Activated T-cell treated with anti-CD3 and anti-CD28 coated beads for 4 hours (primary cell): ENCODE measurements at places on chromosomes 5 and 9.

GRCh38 chr5:7073666-7074065 is 322.3 kb upstream of the ADCY2 start:
- DNase-seq, result no peak

GRCh38 chr5:103894882-103895281 is 332.3 kb upstream of the NUDT12 start:
- DNase-seq, result no peak

GRCh38 chr5:132205385-132206125 is 22.1 kb downstream of the P4HA2 start:
- no peak for DNase-seq

DNA sequence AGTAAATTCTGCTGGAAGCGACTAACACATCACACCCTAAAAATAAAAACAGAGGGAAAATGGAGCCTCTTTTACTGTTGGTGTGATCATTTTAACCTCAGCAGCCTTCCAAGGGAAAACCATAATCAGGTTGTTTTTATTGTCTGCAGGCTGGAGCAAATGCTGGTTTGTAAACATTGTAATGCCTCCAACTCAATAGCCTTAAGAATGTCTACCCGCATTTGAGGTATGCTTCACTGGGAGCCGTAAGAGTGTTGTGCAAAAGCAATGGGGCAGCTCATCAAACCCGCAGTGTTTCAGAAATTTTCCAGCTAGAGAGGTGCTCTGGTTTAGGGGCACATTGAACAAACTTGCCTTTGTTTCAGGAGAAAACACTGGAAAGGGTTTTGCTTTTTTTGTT is 17.0 kb downstream of the NIM1K start:
- no peak for DNase-seq

DNA sequence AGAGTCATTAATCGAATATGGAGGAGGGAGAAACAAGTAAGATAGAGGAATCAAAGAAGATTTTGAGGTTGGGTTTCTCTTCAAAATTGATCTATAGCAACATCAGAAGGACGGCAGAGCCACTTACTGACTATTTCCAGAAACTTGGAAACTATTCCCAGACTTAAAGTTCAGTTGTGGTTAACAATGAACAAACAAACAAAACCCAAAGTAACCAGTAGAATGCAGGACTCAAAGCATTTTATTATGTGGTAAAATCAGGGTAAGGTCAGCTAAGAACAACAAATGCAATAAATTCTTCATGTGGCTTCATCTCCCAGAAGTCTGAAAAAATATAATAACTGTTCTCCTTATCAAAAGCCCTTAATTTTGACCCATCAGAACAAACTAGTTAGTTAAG is 54.9 kb upstream of the OSMR start:
- DNase-seq, result no peak

- DNase-seq, result no peak
These were observed 7.9 kb downstream of the FCN1 start for GRCh38 chr9:134909511-134910481.

DNA sequence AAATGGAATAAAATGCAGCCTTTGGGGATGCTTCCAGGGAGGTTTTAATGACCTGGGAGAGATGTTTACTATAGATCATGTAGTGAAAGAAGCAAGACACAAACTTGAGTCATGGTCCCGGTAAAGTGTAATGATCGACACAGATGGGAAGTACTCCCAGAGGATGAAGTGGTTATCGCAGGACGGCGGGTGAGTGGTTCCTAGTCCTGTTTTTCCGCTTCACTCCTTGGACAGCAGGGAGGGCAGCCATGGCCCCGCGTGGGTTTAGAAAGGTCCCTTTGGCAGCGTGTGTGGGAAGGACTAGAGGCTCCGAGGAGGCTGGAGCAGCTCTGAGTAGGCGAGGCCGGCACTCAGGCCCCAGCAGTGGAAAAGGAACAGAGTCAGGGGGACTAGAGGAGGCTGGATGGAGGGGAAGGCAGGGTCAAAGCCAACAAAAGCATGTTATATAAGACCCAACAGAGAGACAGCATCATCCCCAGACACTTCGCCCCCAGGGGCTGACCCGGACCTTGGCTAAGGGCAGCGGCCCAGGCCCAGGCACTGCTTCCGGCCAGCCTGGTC is 49.2 kb upstream of the STXBP1 start:
- DNase-seq, result no peak

DNA sequence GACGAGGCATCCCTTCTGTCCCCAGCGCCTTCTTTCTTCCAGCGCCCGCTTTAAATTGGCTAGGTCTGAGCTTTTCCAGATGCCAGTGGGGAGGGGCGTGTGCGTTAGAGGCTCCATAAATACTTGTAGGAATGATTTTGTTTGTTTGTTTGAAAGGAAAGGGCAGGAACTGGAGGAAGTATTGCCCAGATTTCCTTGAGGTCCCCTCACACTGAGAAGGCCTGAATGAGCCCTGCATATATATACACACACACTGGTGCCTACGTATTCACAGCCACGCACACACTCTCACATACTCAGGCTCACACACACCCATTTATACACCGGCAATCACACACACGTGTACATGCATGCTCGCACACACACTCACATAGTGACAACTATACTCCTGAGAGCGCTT is 1.0 kb upstream of the SLIT3 start:
- DNase-seq, result no peak

GRCh38 chr5:151154931-151155774 is 2.4 kb downstream of the ANXA6 start:
- peak; percentile 40 for DNase-seq

- DNase-seq, result no peak
These were observed 6.5 kb downstream of the ZNF462 start for GRCh38 chr9:106869458-106869857.

- no peak for DNase-seq
These were observed 121.0 kb downstream of the AOPEP start for GRCh38 chr9:94847486-94847885.

DNA sequence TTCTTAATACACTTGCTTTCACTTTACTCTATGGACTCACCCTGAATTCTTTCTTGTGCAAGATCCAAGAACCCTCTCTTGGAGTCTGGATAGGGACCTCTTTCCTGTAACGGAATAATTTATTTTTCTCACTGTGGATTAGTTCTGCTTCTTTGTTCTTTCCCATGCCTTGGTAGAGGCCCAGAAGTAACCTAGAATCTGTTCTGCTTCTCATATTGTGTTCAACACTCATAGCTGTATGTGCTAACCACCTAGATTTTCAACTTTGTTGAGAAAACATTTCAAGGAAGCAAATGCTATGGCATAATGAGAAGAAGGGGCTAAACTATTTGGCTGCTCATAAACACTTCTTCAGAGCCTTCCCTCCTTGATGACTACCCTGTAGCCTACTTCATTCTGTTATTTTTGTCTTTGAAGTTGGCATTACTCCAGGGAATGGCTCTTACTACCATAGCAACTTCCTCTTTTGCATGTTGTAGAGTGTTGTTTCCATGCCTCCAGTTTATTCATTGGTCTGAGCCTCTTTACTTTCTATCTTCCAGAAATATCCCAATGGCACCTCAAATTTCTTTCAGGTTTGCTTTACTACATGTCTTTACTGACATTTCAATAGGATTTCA is 74.3 kb downstream of the KIAA0825 start:
- no peak for DNase-seq

DNA sequence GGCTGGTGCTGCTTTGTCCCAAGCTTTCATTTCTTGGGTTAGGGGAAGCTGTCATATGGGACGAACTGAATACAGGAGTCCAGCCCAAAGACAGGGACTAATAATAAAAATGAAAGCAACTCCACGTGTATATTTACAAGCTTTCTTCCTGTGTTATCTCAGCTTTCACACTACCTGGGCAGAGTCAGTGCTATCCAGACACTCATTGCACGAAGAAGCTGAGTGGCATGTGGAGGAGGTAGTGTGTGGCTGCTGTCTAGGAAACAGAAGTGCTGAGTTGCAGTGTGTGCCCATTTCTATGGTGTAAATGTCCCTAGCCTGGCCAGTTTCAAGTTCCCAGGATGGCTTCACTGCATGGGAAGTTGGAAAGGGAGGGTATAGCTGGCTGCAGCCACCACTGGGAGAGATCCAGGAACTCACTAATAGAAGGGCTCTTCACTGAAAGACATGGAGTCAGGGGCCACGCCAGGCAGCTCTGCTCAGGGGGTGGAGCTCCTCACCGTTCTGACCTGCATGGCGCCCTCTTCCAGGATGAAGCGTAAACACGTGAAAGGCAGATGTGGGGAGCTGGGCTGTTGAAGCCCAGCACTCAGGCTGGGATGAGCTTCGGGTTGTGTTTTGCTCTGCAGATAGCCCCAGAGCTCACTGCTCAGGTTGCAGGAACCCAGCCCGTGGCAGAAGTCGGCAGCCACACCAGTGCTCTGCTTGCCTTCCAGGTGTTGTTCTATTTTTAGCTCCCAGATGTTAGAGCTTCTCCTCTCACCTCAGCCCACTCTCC is 116.9 kb downstream of the IRX2 start:
- no peak for DNase-seq

- no peak for DNase-seq
These were observed 5.7 kb upstream of the ARHGEF28 start for GRCh38 chr5:73620334-73620687.

DNA sequence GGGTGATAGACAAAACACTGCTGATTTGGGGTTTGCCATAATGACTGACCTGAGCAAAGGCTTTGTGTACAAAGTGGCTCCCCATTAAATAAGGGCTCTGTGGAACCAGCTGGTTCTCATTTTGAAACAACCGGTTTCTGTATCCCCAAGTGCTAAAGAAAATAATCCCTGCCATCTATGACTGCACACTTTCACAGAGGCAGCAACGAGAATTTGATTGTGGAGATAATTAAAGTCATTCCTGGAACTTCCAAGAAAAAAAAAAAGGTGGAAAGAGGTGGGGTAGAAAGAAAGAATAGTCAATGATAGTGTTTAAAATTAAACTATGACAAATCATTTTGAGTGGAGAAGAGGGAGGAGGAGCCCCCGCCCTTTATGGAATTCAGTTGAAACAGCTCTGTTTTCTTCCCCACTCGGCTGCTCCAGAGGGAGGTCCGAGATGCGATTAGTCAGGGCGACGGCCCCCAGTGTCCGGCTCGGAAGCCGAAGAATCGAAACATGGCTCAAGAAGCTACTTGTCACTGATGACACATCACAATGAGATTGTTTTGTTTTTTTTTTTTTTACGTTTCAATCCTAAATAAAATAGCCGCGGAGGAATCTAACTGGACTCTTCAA is 38.4 kb downstream of the EBF1 start:
- no peak for DNase-seq

- no peak for DNase-seq
These were observed 107.6 kb downstream of the ADRB2 start for GRCh38 chr5:148933903-148934432.

DNA sequence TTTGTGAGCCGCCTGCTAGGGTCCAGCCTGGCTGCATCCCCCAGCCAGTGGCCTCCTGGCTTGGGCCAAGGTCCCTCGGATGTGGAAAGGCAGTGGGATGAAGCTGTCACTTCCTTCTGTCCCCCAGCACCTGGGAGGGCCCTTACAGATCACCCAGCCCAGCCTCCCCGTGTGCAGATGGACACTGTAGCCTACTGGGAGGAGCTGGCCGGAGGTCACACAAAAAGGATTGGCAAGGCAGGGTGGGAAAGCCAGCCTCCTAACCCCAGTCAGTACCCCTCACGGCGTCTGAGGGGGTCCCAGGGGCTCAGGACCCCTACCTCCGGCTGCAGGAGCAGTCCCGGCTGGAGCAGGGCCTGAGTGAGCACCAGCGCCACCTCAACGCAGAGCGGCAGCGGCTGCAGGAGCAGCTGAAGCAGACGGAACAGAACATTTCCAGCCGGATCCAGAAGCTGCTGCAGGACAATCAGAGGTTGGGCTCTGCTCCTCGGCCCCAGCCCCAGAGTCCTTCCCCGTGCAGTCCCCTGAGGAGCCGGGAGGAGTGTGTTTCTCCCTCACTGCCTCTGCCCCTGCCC is 28.3 kb downstream of the LRSAM1 start:
- no peak for DNase-seq

GRCh38 chr5:43174586-43174985 is 17.4 kb upstream of the NIM1K start:
- DNase-seq, result no peak

DNA sequence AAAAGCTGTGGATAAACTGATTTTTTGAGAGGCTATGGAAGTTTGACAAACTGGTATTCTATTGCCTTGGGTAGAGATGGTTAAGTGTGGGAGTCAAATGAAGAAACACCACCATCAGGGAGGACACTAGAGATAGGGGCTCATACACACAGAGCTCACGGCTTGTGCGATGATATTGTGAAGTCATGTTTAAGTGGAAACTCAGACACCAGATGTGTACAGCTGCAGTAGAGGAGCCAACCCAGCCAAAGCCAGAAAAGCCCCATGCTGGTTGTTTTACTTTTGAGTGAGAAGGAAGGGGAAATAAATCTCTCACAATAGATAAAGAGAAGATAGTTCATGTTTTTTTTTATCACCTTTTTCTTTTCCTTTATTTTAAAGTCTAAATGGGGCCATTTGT is 377.7 kb downstream of the DMRT2 start:
- DNase-seq, result no peak

DNA sequence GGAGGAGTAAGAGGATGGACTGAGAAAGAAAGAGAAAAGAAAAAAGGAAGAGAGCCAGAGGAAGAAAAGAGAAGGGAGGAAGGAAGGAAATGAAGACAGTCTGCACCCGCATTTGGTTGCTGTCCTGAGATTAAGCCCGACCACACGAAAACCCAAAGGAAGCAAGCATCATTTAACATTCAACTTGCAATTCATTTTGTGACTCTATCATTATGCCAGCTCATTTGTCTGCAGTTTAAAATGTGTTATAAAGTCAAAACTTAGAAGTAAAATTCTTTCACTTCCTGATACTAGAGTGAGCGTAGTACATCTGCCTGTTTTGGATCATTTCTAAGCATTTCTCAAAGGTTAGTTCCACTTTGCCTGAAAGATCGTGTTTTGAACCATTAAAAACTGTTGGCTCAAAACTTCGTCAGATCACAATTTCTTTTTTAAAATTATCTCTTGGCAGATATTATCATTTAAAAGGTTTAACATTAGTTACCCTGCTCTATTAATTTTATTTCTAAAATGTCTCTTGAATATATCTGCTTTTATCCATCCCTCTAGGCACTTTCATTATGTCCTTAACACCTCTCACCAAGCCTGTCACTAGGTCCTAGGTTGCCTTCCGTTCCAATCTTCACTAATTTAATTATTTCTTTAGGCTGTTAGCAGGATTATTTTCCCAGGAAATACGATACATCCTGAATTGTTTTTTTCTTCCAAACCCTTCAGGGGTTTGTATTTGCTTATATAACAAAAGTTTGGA is 240.9 kb downstream of the TLE4 start:
- DNase-seq, result no peak

DNA sequence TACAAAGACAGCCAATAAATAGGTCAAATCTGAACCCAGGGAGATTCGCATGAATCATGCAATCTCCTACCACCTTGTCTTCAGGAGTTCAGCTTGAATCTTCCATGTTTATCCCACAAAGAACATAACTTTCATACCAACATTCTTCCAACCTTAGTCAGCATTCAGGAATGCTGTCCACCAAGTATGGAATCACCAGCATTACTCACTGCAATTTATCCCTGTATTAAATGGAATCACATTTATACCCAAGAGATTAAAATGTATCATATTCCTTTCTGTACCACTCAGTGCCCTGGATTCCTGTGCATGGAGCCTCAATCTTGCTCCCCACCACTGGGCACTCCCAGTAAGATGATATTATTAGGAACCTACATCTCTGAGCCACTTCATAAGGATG is 162.6 kb downstream of the GLIS3 start:
- no peak for DNase-seq
